T-helper 2 cell treated with Interferon-gamma antibody and Interleukin-4, amounts not matched to agents 5 μg/mL and 100 μg/mL, for 36 hours (primary cell): ENCODE measurements at places on chromosomes 12 and 14.

GRCh38 chr14:85533023-85533860 lies 3.3 kb downstream of the FLRT2 start:
- DNase-seq = no peak

DNA sequence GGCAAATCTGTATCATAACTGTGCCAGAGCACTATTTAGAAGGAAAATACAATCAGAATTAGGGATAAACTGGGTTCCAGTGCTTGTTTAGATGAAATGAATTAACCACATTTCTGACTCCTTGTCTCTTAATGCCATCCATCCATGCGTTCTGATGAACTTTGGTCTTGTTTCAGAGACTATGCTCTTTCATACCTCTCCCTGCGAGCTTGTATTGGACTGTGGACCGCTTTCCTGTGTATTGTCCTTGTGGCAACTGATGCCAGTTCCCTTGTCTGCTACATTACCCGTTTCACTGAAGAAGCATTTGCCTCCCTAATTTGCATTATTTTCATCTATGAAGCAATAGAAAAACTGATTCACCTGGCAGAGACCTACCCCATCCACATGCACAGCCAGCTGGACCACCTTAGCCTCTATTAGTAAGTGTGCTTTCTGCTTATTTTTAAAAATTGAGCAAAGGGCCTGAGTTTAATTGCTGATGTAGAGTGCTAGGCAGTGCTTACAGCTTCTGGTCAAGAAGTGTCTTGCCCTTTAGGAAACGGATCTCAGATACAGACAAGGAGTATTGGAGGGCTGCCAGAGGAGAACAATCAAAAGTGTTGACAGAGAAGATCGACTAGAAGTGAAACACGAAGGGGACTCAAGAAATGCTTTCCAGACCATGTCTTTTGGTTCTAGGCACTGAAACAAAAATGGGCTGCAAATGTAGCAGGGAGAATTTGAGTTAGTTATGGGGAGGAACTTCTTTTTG lies 46.7 kb downstream of the SLC4A8 start:
- DNase-seq = no peak

GRCh38 chr12:107493135-107493494 lies 192.5 kb upstream of the PWP1 start:
- DNase-seq = no peak

GRCh38 chr12:116236148-116236731 lies 41.3 kb downstream of the MED13L start:
- peak; percentile 36 for DNase-seq

DNA sequence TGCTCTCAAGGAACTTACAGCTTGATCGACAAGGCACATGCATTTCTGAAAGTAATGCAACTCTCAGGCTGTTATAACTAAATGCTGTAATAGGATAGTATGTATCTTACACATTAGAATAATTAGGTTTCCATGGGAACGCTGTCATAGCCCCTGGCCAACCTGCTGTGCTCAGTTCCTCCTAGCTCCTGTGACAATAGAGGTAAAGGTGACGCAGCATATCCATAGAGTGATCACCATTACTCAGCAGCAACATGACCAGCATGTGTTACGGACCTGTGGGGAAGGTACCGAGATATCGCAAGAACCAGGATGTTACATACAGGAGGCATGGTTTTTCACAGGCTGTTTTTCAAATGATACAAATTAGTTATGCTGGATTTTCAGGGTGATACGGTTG lies 150.7 kb downstream of the CAND1 start:
- no peak for DNase-seq

GRCh38 chr12:54019091-54019811 lies 9.0 kb upstream of the HOXC6 start:
- no peak for DNase-seq

GRCh38 chr12:51980051-51980808 lies 26.5 kb upstream of the TAMALIN start:
- DNase-seq = peak; percentile 50

GRCh38 chr12:100877776-100878175 lies 83.2 kb downstream of the ANO4 start:
- no peak for DNase-seq
